ENCODE measurements at places on chromosomes 16 and 17.

DNA sequence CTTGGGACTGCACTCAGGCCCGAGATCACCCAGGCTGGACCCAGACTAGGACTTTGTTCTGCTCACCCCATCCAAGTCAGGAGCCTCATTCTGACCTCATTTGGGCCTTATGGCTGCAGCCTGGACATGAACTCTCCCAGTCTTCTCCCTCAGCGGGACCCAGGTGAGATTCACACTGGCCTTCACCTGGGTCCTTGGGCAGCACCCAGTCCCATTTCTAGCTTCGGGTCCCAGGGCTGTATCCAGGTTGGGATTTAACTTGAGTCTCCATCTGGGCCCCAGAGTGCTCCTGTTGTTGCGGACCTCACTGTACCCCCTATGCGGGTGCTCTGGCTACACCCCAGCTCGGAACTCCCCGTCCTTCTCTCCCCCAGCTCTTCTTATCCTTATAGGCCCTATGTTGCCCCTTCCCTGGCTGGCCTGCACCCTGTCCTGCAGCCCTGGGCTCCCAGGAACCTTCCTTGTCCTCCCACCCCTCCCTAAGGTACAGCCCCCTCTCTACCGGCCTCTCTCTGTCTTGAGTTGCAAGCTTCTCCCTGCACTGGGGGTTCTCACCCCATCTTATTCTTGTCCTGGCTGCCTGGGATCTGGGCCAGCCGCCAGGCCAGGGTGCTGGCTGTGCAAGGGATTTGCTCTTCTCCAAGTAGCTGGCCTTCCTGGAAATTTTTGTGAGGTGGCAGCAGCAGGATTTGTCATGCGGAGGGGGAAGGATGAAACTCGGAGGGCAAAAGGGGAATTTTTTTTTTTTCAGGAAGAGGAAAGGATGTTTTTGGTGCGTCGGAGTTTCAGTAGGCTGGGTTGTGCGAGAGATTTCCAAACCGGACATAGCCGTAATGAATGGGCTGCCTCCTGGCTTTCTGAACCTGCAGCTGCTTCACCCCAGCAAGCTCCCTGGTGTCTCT, 904 bp downstream of the MAP2K3 start:
- no peak for DNase-seq

GRCh38 chr16:19225651-19226050, 57.6 kb downstream of the SYT17 start:
- DNase-seq = no peak

DNA sequence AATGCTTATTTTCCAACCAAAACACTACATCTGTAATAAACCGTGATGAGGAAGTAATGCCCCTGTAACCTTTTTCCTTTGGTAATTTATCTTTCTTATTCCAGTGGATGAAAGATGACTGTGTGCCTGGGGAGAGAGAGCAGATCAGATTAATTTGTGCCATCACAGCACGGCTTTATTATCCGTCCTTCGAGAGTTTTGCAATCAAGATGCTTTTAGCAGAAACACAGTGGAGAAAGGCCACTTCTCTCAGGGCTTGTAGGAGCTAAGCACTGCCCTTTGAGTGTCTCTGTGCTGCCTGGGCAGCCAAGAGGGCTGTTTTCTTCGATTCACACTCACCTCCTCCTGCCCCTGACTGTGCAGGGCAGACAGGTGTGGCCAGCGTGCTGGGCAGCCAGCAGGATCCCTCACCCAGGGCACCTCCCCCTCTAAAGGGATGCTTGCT, 190.2 kb downstream of the PRKCA start:
- no peak for DNase-seq

DNA sequence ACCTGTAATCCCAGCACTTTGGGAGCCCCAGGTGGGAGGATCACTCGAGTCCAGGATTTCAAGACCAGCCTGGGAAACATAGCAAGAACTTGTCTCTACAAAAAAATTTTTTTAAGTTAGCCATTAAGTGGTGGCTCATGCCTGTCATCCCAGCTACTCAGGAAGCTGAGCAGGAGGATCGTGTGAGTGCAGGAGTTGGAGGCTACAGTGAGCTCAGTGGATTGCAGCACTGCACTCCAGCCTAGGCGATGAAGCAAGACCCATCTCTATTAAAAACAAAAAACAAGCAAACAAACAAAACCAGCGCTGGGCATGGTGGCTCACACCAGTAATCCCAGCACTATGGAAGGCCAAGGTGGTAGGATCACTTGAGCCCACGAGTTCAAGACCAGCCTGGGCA, 38.0 kb downstream of the HEATR3 start:
- DNase-seq = no peak

- peak; percentile 38 for DNase-seq
These were observed 693 bp downstream of the CLDN7 start for GRCh38 chr17:7261379-7262191.

GRCh38 chr17:48335858-48336500, 94.0 kb downstream of the SKAP1 start:
- DNase-seq = no peak

GRCh38 chr17:73900516-73900915, 256.3 kb upstream of the SDK2 start:
- no peak for DNase-seq

- no peak for DNase-seq
These were observed 127.7 kb downstream of the PARN start for GRCh38 chr16:14502256-14502875.

GRCh38 chr16:48101069-48101674, 54.6 kb downstream of the ABCC12 start:
- DNase-seq = peak; percentile 36

DNA sequence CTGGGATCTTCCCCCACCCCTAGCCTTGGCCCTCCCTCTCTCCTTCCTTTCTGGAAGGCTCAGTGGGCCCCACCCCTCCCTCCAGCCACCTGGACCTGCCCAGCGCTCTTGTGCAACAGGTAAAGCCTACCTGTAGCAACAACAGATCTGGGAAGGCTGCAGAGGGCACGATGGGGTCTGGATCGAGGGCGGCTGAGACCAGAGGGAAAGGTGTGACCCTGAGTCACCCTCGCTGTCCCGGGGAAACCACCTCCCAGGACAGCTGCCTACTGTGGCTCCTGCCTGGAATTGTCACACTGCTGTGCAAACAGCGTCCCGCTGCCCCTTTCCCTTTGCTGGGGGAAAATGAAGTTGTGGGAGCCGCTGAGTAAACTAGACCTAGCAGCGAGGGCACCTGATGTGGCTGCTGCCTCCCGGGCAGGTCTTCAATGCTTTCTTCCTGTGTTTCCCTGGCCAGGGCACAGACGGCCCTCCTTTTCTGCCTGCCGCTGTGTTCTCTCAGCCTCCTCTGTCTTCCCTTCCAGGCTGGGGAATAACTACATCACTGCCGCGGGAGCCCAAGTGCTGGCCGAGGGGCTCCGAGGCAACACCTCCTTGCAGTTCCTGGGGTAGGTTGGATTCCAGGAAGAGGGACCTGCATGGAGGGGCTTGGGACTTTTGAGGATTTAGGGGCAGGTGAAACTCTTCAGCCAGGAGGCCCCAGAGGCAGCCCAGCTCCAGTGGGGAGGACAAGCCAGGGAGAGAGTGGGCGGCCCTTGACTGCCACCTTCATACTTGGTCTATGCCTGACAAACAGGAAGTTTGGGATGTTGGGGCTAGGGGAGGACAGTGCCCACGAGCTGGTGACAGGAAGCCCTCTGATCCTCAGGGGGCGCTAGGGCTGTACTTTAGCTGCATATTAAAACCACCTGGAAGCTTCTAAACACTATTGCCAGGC, 22.2 kb upstream of the CYLD start:
- DNase-seq = no peak

DNA sequence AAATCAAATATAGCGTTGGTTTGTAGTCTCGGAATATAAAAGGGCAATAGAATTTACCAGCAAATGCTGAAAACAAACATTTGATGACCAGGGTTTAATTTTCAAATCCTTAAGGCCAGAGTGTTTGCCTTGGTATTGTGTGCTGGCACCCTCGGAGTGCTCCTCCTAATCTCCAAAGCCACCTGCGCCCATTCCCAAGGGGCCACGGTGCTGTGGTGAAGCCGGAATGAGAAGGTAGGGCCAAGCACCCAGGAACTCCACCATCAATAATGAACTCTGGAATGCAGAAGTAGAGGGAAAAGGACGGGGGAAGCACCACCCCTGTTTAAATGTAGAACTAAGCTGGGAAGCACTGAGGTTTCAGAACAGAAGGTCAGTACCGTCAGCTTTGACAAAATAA, 51.9 kb downstream of the COG7 start:
- DNase-seq = no peak
